Stimulated activated CD4-positive, alpha-beta T cell treated with anti-CD3 and anti-CD28 coated beads, Interleukin-1b, Interleukin-23, amount 100 ng/mL, for 1 hour (primary cell): ENCODE measurements at places on chromosomes 11 and 22.

- DNase-seq = no peak
Observed at GRCh38 chr11:2709429-2709828, 9.6 kb upstream of the KCNQ1OT1 start.

DNA sequence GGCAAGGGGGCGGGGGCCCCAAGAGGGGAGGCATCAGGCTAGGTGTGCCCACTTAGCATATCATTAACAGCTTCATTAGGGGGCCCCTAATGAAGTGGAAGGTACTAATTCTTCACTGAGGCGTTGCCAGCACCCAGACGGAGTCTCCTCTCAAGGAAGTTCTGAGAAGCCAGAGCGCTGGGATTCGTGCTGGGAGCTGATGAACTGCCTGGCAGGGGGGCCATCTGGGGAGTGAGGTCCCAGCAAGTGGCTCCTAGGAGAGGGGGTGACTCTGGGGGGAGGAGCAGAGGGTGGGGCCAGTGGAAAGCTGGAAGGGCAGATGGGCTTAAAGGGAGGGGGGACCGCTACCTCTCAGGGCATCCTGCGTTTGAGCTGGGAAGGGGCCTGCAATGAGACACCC, 29.8 kb downstream of the DAGLA start:
- DNase-seq = no peak

GRCh38 chr11:20154381-20154780, 5.9 kb downstream of the DBX1 start:
- no peak for DNase-seq

- no peak for DNase-seq
Observed at GRCh38 chr11:63543711-63544110, 7.1 kb downstream of the PLAAT4 start.

GRCh38 chr11:107744736-107745135, 32.9 kb upstream of the SLN start:
- DNase-seq = no peak

- no peak for DNase-seq
Observed at GRCh38 chr11:47233989-47234668, 14.5 kb downstream of the ACP2 start.

DNA sequence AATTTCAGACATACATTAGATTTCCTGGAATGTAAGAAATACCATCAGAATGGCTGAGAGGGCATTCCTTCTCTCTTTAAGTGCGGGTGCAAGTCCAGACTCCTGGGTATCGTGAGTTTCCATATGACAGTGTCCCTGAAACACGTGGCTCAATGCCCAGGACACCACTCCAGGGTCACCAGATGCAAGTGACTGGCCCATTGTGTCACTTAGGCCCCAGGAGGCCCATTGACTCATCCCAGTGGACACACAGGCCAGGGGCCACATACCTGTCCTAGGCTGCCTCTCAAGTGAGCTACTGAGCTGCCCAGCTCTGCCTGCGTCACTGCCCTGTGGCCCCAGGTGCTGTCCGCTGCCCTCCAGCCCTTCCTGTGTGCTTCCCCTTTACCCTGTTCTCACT, 18.5 kb downstream of the FBLN1 start:
- no peak for DNase-seq

- no peak for DNase-seq
Observed at GRCh38 chr22:47878460-47878859, 1116.0 kb downstream of the TBC1D22A start.

- no peak for DNase-seq
Observed at GRCh38 chr11:102924851-102925380, 30.6 kb downstream of the MMP13 start.

GRCh38 chr22:44180706-44181032, at the start of gene PARVG:
PARVG (plus strand) TSS chr22:44180925; CDS start chr22:44183330, 2,405 bp downstream.
- no peak for DNase-seq

GRCh38 chr11:12909879-12910278, 99.2 kb upstream of the RASSF10 start:
- no peak for DNase-seq

DNA sequence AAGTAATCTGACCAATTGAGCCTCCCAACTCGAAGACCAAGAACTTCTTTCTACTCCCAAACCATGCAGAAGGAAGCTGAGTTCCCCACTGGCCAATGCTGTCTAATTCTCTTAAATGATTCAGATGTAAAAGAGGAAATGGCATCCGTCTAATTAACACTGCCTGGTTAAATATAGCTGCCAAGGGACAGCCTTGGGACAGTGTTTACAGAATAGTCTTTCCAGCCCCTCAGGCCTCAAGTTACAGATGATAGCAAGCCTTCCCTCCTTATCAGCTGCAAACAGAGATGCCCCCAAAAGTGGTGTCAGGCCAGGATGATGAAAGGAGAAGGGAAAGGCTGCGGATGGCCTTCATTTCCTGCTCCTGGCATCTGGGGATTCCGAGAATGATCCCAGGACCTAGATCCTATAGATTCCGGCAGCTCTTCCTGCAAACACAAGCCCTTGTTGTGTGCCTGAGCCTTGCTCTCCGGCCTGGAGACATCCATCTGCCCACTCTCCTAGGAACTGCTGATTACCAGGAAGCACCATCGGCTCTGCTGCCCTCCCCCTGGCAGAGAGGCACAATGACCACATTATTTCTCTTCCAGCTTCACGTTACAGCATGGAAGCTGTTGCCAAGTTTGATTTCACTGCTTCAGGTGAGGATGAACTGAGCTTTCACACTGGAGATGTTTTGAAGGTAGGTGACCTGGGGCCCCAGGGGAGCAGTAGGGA, 13.5 kb upstream of the TMA7B start:
- no peak for DNase-seq
